CD4-positive, alpha-beta T cell treated with Interleukin-6 at 100 ng/mL for 8 hours (primary cell): ENCODE measurements at places on chromosomes 4 and X.

GRCh38 chrX:134661295-134661694, 3.0 kb upstream of the PLAC1 start:
- DNase-seq: no peak

- no peak for DNase-seq
These were observed at the start of gene RAB41 for GRCh38 chrX:70281951-70282350. RAB41 (plus strand) TSS chrX:70282172; CDS start chrX:70282218, 46 bp downstream.

- no peak for DNase-seq
These were observed 7.1 kb upstream of the TBC1D14 start for GRCh38 chr4:6902318-6903042.

- DNase-seq: no peak
These were observed 52.4 kb upstream of the NDP start for GRCh38 chrX:44025555-44025954.

GRCh38 chr4:3835527-3836405, 69.6 kb downstream of the ADRA2C start:
- no peak for DNase-seq
